ENCODE measurements at places on chromosomes 16 and 17.
A peak's percentile ranks its signal among the peaks of the same experiment; 100 is the strongest.

DNA sequence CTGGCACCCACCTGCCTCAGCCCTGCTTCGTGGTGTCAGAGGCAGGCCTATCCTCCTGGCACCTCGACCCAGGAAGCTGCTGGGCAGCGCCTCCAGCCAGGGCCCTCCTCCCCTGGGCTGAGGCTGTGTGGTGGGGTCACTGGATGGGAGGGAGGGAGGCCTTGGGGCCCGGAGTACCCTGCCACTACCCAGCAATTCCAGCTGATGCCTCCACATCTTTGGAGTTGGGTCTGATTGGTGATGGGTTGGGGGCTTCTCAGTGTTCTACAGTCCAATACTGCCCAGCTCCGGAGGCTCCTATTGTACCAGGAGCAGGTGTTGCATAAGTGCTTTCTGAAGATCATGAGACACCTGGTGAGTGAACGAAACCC, 48.0 kb downstream of the USP22 start:
- no peak for DNase-seq

GRCh38 chr16:57526498-57526897, 9.9 kb downstream of the CCDC102A start:
- DNase-seq: no peak

DNA sequence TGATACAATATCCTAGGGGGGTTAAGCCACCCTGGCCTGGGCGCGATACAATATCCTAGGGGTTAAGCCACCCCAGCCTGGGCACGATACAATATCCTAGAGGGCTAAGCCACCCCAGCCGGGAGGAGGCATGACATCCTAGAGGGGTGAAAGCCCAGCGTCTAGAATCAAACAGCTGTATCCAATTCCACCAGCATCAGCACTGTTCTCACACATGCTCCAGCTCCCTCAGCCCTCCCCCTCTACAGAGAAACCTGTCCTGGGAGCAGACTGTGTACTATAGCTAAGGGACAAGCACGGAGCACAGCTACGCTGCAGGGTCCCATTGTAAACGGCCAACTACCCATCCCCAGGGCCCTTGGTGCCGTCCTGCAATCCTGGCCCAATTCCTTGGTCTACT, 6.2 kb downstream of the GINS2 start:
- no peak for DNase-seq

DNA sequence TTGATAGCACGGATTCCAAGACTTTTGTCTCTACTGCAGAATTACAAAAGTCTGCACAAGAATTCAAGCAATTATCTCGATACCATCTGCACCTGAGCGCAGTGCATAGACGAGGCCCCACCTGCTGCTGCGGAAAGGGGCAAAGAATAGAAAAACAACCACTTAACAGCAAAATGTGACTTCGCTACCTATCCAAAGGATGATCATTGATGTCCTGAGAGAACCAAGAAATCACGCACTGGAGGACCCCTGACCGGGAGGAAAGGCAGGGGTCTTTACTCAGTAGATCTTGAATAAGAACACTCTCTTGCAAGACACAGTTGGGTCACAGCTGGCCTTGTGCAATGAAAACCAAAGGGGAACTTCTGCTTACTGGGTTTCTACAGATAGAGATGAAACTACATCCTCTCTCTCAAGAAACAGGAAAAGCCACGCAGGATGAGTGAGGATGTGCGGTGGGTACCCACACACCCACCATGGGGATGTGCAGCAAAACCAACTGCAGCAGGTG, 147.4 kb upstream of the RPH3AL start:
- DNase-seq: no peak

DNA sequence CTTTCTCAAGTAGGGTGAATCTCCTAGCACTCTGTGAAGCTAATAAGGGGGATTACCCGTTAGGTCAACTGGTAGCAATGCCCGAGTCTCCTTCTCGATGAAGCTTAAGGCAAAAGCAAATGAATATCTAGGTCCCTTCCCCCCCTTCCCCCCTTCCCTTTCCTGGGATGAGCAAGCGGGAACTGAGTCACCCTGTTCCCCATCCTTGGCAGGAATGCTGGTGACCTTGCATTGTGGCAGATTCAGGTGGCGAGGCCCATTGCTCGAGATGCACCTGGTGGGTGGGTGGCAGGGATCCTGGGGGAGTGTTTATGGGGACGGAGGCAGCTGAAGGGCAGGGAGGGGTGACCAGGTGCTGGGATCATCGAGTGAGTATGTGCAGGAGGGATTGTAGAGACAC, 7.1 kb downstream of the NXPH3 start:
- no peak for DNase-seq

- no peak for DNase-seq
Observed at GRCh38 chr17:80848449-80849102, 143.1 kb upstream of the CHMP6 start.

DNA sequence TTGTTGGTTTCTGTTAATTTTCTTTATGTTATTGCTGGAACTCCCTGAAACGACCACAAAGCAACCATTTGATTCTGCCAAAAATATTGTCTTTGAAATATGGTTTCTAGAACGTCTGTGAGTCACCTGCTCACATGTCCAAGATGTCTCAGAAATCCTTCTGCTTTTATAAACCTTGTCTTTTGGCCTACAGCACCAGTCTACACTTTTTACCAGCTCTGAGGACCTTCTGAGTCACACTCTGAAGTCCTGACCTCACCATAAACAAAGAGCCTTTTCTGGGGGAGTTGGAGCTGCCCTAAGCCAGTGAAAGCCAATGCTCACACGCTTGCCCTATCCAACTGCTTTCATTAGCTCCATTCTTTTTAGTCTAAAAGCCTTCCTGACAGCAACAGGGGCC, 55.5 kb downstream of the GRIN2A start:
- no peak for DNase-seq

DNA sequence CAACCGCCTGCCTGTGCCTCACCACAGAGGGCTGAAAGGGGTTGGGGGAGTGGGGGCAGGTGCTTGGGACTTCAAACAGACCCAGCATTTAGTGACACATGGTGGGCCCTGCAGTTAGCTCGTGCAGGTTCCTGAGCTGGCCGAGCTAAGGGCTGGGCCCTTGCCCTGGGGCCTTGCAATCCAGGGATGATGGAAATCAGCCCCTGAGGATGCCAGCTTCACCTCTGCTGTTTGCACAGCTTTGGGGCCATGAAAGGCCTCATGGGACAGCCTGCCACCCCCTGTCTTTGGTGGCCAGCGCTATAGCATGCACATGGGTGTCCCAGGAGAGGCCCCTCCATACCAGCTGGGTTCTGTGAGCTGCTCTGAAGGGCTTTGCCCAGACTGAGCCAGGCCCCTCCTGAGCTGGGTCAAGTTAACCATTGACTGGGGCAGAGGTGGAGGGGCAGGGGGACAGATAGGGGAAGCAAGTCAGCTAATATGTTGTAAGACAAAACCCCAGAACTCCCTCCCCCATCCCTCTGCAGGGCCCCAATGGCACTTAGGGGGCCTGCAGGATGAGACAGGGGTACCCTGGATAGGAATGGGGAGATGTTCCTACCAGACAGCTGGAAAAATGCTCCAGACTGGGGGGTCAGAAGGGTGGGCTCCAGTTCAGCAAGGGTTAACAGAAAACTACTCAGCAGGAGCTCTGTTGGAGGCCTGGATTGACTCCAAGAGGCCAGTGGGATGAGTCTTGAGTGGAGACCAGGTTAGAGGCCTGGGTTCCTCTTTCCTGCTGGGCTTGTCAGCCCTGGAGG, 692 bp downstream of the PRR15L start:
- peak; percentile 10 for DNase-seq
